ENCODE measurements at places on chromosomes 5 and 9. TPM values are rescaled to one million over a fixed set of nuclear protein-coding genes. Genes with fewer than 3 reads are reported as not detected.

Gene MRRF
- total RNA-seq, result 72.6 TPM

Gene SLC6A19
- 0.62 TPM for total RNA-seq

Gene LRRC19
- not detected for total RNA-seq

Gene SLC36A2
- total RNA-seq, result not detected
